EH (cell line): ENCODE measurements at places on chromosomes 5 and 9.

- DNase-seq = peak; percentile 84
Measured at GRCh38 chr9:113602126-113603047, 138.9 kb downstream of the RGS3 start.

GRCh38 chr9:98571643-98572042 lies 137.1 kb downstream of the GABBR2 start:
- DNase-seq = no peak

GRCh38 chr5:135705141-135705631 lies 126.4 kb upstream of the CXCL14 start:
- peak; percentile 3 for DNase-seq

DNA sequence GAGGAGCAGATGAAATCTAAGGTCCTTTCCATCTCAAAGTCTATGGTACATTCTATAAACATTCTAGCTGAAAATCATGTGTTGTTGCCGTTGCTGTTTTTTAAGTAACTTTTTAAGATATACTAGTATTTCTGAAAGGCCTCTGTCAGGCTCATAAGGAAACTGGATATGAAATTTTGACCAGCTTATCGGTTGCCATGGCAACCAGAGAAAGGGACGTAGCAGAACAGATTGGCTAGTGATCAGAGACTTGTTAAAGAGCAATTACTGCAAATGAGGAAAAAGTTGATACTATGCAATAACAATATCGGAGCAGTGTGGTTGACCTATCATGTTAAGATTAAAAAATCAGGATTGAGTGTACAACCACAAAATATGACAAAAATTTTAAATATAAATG lies 57.0 kb upstream of the RNF180 start:
- DNase-seq = no peak

DNA sequence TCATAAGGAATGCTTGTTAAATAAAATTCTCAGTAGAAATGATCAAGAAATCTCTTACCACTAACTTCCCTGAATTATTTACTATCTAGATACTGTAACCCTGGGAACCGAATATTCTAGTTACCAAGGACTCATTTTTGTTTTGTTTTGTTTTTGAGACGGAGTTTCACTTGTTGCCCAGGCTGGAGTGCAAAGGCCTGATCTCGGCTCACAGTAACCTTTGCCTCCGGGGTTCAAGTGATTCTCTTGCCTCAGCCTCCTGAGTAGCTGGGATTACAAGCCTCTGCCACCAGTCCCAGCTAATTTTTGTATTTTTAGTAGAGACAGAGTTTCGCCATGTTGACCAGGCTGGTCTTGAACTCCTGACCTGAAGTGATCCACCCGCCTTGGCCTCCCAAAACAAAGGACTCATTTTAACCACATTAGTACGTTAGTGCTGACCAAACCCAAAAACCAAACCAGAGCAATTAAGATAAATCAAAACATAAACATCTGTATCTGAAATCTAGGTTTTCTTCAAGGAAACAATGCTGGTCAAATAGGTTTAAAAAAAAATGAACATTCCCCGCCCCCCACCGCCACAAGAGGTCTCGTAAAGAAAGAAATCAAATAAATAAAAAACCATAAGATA lies 3.7 kb downstream of the TXN start:
- DNase-seq = no peak

GRCh38 chr9:105431424-105432246 lies 16.2 kb upstream of the FSD1L start:
- DNase-seq = no peak

- DNase-seq = no peak
Measured at GRCh38 chr5:32539981-32540845, 45.1 kb upstream of the SUB1 start.
